ENCODE measurements at places on chromosomes 4 and X. TPM values are rescaled to one million over a fixed set of nuclear protein-coding genes. Genes with fewer than 3 reads are reported as not detected.

DNA sequence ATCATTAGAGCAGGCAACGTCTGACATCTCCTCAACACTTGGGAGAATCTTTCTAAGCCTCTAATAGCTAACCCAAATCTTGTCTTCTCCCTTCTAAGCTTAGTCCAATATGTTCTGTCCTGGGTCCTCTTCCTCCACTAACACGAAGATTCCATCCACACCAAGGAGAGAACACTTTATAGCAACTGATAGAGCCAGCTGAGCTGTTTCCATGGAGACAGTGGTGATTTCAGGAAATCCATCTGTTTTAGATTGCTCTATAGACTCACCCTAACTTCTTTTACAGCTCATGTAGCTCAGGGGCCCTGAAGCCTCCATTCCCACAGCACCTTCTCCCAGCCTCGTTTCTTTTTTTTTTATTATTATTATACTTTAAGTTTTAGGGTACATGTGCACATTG, 37.4 kb downstream of the SCD5 start:
- DNase-seq: no peak
- no peaks in the 10 kb centered on the region for H3K4me1 ChIP-seq
- H3K27ac ChIP-seq: no peak overlapping the region
- H3K36me3 ChIP-seq: no peaks in the 10 kb centered on the region
- H3K27me3 ChIP-seq: no peaks in the 10 kb centered on the region

DNA sequence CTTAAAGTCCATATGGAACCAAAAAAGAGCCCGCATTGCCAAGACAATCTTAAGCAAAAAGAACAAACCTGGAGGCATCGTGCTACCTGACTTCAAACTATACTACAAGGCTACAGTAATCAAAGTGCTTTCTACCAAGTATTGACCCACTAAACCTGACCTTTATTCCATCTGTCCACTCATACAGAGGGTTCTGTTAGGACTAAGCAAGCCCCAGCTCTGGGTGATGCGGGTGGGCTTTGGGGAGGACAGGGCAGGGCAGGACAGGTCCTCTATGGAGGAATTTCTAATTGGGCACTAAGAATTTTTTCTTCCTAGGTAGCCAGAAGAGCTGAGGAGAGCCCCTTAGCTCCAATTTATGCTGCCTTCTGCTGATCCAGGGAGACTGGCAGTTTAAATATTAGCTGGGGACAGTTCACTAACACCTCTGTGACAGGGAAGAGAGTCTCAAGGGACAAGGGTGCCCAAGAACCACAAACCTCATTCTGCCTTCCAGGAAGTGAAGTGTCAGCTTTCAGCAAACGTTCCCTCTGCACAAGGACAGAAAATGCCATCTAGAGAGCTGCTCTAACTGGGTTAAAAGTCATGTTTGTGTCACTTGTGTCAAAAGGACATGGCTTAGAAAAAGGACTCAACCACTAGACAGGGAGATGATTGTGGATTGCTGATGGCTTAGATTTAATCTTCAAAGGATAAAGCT, 143.2 kb downstream of the KIT start:
- no peak for DNase-seq
- no peak overlapping the region for H3K4me3 ChIP-seq
- H3K36me3 ChIP-seq: no peaks in the 10 kb centered on the region
- no peak overlapping the region for H3K27ac ChIP-seq
- no peaks in the 10 kb centered on the region for H3K4me1 ChIP-seq

DNA sequence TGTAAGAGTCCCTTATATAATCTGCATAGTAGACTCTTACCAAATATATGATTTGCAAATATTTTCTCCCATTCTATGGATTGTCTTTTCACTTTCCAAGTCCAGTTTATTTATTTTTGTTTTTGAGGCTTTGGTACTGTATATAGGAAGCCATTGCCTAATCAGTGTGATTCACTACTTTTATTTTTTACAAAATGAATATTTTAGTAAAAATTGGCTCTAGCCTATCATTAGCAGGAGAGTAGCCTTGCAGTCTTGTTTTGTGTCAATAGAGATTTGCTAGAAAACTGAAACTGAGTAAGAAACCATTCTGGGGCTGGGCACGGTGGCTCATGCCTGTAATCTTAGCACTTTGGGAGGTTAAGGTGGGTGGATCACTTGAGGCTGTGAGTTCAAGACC, 199.9 kb upstream of the MAB21L2 start:
- no peak overlapping the region for H3K27ac ChIP-seq
- no peak overlapping the region for H3K4me3 ChIP-seq
- no peaks in the 10 kb centered on the region for H3K27me3 ChIP-seq
- H3K36me3 ChIP-seq: no peaks in the 10 kb centered on the region

The TLR6 gene
- 2.3 TPM for total RNA-seq

The HTRA3 gene
- 2.6 TPM for total RNA-seq

DNA sequence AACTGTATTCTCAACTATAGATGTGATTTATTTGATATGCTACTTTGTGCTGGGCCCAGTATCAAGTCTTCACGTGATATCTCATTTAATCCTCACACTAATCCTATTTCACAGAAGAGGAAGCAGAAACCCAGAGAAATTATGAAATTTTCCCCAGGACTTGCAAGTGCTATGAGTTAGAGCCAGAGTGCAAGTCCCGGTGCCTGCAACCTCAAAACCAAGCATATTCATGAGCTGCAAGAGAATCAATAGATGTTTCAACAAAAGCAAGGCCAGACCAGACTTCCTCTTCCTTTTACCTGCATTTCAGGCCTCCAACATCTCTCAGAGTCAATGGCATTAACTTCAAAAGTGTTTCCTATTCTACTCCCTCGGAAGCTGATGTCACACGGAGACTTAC, 92.2 kb upstream of the GATB start:
- no peaks in the 10 kb centered on the region for H3K36me3 ChIP-seq
- H3K27me3 ChIP-seq: no peaks in the 10 kb centered on the region
- DNase-seq: no peak
- no peak overlapping the region for H3K27ac ChIP-seq
- no peaks in the 10 kb centered on the region for H3K4me1 ChIP-seq
- H3K4me3 ChIP-seq: no peak overlapping the region

DNA sequence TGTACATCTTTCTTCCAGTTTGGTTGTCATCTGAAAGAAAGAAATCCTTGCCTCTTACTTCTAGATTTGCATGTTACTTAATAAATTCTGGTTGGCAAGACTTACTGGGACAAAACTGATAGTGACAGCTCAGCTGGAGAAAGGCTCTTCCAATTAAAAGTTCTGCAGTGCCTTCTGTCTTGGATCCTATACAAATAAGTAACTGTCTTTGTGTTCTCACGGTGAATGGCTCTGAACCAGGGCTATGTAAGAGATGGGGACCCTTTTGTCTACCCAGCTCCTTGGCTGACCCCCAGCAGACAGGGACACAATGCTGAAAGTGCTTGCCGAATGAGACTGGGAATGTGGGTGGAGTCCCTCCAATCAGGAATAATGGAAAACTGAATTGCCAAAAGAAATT, 89.5 kb downstream of the AASDH start:
- no peak overlapping the region for H3K4me3 ChIP-seq
- H3K4me1 ChIP-seq: no peaks in the 10 kb centered on the region
- H3K27ac ChIP-seq: no peak overlapping the region
- H3K36me3 ChIP-seq: no peaks in the 10 kb centered on the region
